ENCODE measurements at places on chromosomes 12 and 14. TPM values are rescaled to one million over a fixed set of nuclear protein-coding genes. Genes with fewer than 3 reads are reported as not detected.

DNA sequence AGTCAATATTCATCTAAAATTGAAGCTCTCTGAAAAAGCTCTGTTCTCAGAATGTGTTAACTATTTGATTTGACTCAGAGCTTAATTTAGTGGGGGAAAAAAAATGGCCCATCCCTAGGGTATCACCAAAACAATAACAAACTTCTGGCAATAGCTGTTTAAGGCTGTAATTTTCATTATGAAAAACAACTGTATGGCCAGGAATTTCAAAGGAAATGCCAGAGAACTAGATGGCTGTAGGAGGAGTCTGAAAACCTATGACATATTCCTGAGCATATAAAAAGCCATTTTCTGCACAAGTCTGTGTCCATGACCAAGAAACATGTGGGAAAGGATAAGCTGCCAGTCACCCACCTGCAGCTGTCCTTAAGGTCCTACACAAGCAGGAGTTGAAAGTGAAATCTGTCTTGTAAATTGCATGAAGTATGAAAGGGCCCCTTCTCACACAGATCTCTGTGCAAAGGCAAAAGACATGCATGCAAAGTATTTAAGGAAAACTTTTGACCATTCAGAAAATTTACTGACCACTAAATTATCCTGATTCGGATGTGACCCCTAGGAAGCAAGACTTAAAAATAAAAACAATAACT, 299.1 kb downstream of the BTG1 start:
- DNase-seq, result no peak

GRCh38 chr14:102659797-102660196, 67.3 kb downstream of the RCOR1 start:
- peak; percentile 63 for DNase-seq

Gene ADAMTS20
- not detected for total RNA-seq

DNA sequence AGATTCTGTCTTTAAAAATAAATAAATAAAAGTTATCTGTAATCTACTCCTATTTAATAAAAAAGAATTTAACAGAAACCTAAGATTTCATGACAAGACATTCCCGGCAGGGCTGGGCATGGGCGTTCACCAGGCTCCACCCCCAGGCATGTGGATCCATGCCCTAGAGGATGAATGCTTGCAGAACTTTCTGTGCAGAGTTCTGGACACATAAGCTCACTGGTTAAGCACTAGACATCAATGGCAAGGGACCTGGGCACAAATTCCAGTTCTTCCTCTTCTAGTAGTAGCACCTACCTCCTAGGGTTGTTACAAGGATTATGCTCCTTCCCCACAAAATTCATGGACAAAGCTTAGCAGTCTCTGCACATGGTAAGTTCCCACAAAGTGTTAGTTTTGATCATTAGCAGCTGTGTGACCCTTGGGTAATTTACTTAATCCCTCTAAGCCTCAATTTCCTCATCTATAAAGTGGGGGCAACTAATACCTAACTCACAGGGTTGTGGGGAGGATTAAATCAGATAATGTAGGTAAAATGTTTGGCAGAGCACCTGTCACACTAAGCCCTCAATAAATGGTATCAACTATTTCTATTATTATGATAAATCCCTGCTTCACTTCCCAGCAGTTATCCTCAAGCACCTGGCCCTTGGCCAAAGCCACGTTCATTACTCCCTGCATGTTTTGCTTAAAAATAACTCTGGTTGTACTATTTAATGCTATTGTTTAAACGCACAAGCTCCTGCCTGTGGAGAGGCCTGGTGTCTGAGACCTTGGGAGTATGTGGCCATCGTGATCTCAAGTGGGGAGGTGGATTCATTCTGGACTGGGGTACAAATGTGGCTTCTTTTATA, 9.8 kb downstream of the GALNT6 start:
- DNase-seq, result no peak

DNA sequence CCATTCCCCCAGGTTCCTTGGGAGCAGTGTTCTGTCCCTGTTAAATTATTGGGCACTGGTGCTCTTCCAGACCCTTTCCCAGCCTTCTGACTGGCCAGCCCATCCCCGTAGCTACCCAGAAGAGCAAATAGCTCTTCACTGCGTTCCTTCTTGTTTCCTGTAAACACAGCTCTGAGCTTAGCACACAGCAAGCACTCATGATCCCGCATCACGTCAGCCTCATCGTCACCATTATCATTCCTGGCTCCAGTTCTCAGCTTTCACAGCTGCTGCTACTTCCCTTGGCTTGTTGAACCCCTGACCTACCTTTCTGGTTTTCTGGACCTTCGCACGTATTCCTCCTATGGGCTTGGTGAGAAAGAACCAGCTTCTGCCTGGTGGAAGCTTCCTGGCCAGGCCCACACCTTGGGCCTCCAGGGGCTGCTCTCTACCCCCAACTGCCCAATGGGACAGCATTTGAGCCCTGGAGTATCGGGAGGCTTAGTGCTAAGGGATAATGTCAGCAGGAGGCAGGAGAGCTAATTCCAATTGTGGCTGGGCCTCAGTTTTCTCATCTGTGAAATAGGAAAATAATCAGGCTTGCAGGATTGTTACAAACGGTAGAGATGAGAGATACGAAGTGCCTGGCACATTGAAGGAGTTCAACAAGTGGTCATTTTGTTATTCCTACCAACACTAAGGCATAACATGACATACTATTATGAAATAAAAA, 22.6 kb upstream of the PAPOLA start:
- DNase-seq, result no peak

Gene GPR65
- total RNA-seq, result not detected

DNA sequence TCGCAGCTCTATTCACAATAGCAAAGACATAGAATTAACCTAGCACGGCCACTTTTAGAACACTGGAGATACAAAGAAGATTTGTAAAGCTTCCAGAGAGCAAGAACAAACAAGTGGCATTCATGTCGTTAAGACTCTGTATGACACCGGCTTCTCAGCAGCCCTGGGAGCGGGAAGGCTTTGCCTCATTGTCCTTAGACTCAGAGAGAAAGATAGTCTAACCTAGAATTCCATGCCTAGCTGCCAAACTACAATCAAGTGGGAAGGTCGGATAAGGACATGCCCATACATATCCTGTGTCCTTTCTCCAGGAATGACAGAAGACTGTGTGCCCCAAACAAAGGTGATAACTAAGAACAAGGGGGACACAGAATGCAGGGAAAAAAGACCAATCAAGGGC, 1038.3 kb downstream of the BCL11B start:
- DNase-seq, result peak; percentile 32

Gene CCDC184
- 0.53 TPM for total RNA-seq

GRCh38 chr12:68359674-68360073, 27.5 kb upstream of the MDM1 start:
- no peak for DNase-seq

Gene DEGS2
- total RNA-seq, result 0.87 TPM

GRCh38 chr12:46798648-46799047, 27.1 kb downstream of the SLC38A4 start:
- DNase-seq, result no peak

Gene MGP
- total RNA-seq, result 55.5 TPM

Gene MYH6
- not detected for total RNA-seq

GRCh38 chr12:104136577-104136976, 1.4 kb downstream of the NFYB start:
- no peak for DNase-seq
